Fibroblast of upper back skin (primary cell): ENCODE measurements at places on chromosomes 4 and X.

DNA sequence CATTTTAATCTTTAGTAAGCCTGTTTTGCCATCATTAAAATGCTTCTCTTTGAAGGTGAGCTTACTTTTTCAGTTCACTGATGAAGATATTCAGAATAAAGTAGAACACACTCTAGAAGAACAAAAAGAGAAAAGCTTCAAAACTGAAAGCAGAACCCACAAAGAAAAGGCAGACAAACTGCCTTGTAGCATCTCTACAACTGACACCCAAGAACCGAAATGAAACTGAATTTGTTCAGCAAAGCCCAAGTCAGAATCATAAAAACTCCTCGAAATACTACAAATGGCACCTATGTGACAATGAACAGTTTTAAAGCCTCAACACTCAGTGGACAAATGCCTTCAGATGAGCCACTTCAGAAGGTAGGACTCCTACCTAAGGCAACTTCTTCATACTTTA lies 83.6 kb downstream of the MAML3 start:
- DNase-seq, result no peak

GRCh38 chr4:138050601-138051000 lies 191.5 kb downstream of the SLC7A11 start:
- DNase-seq, result peak; percentile 32

DNA sequence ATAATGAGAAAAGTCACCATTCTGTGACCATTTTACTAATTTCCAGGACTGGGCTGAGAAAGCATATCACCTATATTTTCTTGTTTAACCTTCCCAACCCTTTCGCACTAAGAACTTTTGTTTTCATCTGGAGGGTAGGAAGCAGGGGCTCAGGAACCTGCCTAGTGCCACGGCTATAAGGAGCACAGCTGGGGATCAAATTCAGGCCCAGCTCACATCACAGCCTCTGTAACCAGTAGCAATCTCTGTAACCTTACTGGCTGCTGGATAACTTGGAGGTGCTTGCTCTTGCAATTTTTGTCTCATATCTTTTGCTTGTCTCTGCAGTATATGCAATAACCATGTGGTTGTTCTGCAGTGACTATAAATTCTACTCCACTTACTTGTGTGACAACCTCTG lies 76.7 kb upstream of the PLAC1 start:
- peak; percentile 22 for DNase-seq

GRCh38 chr4:101032541-101032940 lies 314.8 kb downstream of the PPP3CA start:
- no peak for DNase-seq

DNA sequence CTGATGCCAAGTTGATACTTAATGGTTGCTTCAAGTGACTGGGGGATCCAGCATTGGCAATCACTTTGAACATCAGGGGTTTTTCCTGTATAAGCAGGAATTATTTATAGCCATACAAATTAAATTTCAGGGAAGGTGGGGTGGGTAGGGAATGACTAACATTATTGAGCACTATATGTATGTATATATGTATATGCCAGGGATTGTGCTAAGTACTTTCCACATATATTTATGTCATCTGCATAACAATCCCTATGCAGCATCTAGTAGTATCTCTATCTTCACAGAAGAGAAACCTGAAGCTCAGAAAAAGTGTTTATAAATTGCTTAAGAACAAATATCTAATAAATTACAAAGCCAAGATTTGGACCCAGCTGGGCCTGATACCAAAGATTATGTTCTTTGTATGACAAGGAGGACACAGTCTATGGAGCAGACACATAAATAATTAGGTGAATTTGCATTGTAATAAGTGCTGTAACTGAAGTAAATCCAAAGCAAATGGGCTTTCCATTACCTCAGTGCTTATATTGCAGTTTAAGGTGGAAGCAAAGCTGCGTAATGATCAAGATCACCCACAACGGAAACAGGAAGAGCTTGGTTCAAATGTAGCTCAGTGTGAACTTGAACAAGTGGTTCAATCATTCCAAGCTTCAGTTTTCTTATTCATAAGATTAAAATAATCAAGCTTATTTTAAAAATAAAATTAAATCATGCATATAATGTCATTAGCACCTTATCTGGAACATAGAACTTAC lies 18.9 kb upstream of the RASGEF1B start:
- no peak for DNase-seq

GRCh38 chrX:83759872-83760271 lies 101.1 kb upstream of the CYLC1 start:
- DNase-seq, result no peak

DNA sequence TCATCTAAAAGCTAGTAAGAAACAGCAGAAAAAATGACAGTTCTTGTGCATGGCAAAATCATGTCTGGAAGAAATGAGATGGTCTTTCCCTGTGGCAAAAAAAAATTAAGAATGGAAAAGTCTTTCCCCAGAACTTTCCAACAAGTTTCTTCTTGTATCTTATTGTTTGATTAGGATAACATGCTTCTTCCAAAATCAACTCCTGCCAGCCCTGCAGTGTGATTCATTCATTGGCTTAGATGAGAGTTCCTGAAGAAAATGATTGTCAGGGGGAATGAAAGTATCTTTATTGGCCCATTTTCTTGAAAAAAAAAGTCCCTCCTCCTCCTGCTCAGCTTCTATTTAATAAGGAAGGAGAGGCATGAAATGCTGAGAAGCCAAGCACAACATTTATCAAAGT lies 407.7 kb downstream of the ARAP2 start:
- no peak for DNase-seq

DNA sequence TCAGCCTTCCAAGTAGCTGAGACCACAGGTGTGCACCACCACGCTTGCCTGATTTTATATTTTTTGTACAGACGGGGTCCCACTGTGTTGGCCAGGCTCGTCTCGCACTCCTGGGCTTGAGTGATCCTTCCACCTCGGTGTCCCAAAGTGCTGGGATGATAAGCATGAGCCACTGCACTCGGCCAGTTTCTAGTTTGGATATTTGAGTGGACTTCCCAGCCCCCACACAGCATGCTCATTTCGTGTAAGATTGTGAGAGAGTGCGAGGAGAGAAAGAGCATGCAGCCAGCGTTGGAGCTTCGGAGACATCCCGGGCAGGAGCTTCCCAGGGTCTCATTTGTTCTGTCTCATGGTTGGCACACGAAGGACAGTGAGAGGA lies 31.8 kb downstream of the ARSD start:
- no peak for DNase-seq

- no peak for DNase-seq
Measured at GRCh38 chr4:137541181-137541580, 8.9 kb upstream of the PCDH18 start.

- DNase-seq, result peak; percentile 41
Measured at GRCh38 chr4:8182858-8183725, 16.0 kb upstream of the SH3TC1 start.

DNA sequence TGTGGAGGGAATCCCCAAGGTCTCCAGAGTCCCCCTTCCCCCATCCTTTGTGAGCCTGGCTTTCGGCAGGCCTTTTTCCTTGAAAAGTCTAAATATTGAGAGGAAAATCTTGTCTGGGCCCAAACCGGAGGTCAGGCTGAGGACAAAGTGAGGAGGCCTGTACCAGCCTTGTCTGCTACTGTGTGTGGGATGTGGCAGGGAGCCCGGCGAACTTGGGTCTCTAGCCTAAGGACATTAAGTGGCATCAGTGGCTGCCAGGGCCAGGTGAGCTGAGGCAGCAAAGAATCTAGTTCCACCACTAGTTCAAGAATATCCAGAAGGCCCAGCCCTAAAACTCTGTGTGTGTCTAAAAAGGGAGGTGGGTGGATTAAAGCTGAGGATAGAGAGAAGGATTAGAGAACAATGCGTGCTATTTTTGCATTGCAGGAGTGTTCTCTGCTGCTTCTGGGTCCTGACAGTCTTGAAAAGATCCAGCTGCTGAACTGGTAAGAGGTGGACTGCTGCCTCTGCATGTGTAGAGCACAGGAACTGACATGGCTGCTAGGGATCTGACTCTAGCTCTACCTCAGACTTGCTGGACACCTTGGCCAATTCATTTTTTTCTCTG lies 1.2 kb upstream of the AMER1 start:
- DNase-seq, result peak; percentile 17

GRCh38 chrX:133365871-133366611 lies 49.2 kb downstream of the GPC4 start:
- peak; percentile 82 for DNase-seq

DNA sequence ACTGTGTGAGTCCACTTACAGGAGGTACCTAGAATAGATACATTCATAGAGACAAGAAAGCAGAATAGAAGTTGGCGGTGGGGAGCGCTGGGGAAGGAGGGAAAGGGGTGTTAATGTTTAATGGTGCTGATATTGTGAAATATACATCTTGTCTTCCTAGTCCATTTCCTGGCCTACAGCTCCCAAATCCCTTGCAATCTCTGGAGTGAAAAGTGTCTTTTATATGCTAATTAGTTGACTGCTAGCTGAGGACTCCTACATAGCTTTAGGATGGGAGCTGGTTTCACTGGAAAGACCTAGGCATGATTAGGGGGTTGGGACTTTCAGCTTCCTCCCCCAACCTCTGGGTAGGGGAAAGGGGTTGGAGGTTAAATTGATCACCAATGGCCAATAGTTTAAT lies 36.0 kb downstream of the FUNDC1 start:
- no peak for DNase-seq

- no peak for DNase-seq
Measured at GRCh38 chr4:114109776-114110175, 130.3 kb upstream of the ARSJ start.

DNA sequence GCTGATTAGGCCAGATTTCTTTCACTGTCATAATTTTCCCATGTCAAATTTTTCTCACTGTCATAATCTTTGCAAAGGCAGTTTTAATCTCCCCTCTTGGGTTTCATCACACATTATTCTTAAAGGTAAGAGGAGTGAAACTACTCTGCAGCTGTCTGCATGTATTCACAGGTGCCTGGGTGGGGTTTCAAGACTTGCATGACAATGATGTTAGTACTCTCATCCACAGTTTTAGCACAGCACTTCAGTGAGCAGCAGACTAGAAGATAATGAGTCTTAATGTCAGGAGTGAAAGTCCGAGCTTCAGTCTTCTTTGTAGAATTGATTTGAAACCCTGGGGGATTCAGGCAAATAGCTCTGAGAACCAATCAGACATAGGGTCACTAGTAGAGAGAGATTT lies 182.5 kb upstream of the GALNT7 start:
- no peak for DNase-seq

DNA sequence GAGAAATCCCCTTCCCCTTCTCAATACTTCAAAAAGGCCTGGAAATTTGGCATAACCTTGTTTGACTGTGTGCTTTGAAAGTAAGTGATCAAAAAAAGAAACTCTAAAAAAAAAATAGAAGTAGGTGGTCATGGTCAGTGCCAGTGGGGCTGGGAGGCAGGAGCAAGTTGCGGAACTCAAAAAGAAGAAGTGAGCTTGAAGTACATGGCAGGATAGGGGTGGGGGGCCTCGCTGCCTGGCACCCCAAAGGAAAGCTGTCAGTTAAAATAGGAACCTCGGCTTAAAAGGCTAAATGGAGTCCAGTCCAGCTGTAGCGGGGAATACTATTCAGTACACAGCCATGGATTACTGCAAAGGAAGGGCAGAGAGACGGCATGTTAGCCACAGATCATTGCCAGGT lies 12.2 kb upstream of the NKRF start:
- DNase-seq, result no peak

DNA sequence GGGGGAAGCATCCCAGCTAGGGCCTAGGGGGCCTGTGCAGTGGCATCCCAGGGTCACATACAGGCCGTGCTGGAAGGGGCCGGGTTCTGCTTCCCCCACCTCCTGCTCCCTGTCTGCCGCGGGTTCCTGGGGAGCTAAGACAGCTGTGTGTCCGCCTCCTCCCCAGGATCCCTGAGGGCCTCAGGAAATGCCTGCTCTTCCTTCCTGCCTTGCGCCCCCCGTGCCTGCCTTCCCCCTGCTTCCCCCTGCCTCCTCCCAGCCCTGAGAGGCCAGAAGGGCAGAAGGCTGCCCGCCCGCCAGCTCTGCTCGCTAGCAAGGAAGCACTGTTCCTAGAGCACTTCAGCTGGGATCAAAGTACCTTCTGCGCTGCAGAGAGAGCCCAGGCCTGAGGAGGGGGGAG lies 2.9 kb upstream of the BGN start:
- no peak for DNase-seq

- DNase-seq, result no peak
Measured at GRCh38 chr4:11416767-11417113, 12.0 kb downstream of the HS3ST1 start.

DNA sequence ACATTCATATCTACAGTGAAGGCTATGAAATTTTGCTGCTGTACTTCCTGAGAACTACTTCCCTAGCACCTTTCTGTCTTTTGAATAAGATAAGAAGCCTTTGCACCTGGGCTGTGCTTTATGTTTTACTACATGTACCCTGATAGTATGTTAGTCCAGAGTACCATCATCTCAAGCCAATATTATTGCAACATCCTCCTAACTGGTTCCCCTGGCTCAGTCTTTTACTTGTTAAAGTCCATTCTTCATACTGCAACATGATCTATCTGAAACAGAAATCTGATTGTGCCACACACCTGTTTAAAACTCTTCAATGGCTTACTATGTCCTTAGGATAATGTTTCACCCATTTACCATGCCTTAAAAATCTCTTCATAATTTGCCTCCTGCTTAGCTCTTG lies 102.3 kb downstream of the AGTR2 start:
- DNase-seq, result no peak

- DNase-seq, result no peak
Measured at GRCh38 chr4:104436542-104436941, 58.2 kb downstream of the CXXC4 start.

- DNase-seq, result no peak
Measured at GRCh38 chr4:113586072-113586471, 175.5 kb downstream of the CAMK2D start.

- DNase-seq, result no peak
Measured at GRCh38 chr4:8586246-8586645, 6.1 kb downstream of the GPR78 start.

- peak; percentile 74 for DNase-seq
Measured at GRCh38 chr4:157992038-157992705, 180.7 kb downstream of the GASK1B start.

DNA sequence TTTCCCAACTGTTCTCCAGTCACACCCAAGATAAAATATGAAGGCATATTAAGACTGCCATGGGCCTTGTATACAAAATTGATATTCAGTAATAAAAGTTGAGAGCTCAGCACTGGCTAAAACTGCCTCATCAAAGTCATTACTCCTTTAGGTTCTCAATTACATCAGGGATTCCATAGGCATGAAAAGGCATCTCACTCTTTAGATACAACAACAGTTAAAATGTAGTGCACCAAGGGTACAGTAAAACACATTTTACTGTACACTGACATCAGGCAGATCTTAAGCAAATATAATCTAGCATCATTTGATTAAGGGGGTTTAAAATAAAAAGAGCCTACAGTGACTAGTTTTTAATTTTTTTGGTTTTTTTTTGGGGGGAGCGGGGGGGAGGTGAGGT lies 107.7 kb downstream of the PPP3CA start:
- peak; percentile 56 for DNase-seq
